Breast epithelium (tissue), 4 donors: ENCODE measurements at places on chromosomes 2 and 18. TPM values are rescaled to one million over a fixed set of nuclear protein-coding genes. Genes with fewer than 3 reads are reported as not detected.

DNA sequence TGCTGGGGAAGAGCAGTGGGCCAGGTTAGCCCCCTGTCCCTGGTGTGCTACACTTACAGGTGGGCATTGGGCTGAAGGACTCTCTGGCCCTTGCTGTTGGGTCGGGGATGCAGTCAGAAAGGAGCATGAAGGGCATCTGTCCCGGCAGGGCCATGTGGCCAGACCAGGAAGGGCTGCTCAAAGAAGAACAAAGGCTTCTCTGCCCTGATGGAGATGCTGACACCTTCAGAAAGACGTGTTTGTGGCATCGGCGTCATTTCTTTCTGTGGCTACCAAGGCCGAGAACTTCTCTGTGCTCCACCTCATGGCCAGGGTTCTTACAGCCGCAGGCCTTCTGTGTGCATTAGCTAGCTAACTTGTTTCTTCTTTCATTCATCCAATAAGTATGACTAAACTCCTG lies 239.1 kb downstream of the FAM210A start:
- no peak for DNase-seq
- no peaks in the 10 kb centered on the region for H3K27me3 ChIP-seq
- no peaks in the 10 kb centered on the region for H3K4me1 ChIP-seq
- H3K36me3 ChIP-seq = no peaks in the 10 kb centered on the region

- no peak for DNase-seq
- no peak overlapping the region for H3K27ac ChIP-seq
- no peaks in the 10 kb centered on the region for H3K4me1 ChIP-seq
- H3K4me3 ChIP-seq = no peak overlapping the region
- H3K27me3 ChIP-seq = peaks cover 6% of the 10 kb centered on the region
- H3K36me3 ChIP-seq = no peaks in the 10 kb centered on the region
Observed at GRCh38 chr18:77168811-77169311, 36.3 kb upstream of the MBP start.

GRCh38 chr2:62363166-62363565 lies 142.8 kb downstream of the TMEM17 start:
- no peaks in the 10 kb centered on the region for H3K27me3 ChIP-seq
- H3K4me1 ChIP-seq = no peaks in the 10 kb centered on the region
- no peak for DNase-seq
- H3K27ac ChIP-seq = no peak overlapping the region
- H3K4me3 ChIP-seq = no peak overlapping the region

- DNase-seq = peak; percentile 53
- H3K27me3 ChIP-seq = no peaks in the 10 kb centered on the region
- H3K4me3 ChIP-seq = peak within 1 kb of the TSS; percentile 13
- H3K27ac ChIP-seq = peak within 1 kb of the TSS; percentile 26
Observed at GRCh38 chr2:133568172-133568571, at the start of gene NCKAP5. TSS of gene NCKAP5 (minus strand) at chr2:133568463. CDS start at chr2:133517526, 50,937 bp downstream.

- no peaks in the 10 kb centered on the region for H3K4me1 ChIP-seq
- no peak overlapping the region for H3K27ac ChIP-seq
- H3K36me3 ChIP-seq = no peaks in the 10 kb centered on the region
- no peak for DNase-seq
Observed at GRCh38 chr2:120360307-120360855, 14.4 kb downstream of the INHBB start.

DNA sequence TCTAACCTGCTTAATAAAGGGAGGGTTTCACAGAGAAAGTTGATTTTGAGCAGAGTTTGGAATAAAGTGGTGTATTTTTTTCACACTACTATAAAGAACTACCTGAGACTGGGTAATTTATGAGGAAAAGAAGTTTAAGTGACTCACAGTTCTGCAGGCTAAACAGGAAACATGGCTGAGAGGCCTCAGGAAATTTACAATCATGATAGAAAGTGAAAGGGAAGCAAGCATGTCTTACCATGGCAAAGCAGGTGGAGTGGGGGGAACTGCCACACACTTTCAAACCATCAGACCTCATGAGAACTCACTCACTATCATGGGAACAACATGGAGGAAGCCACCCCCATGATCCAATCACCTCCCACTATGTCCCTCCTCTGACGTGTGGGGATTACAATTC lies 546.7 kb downstream of the EPHA4 start:
- no peak overlapping the region for H3K4me3 ChIP-seq
- H3K27ac ChIP-seq = no peak overlapping the region
- DNase-seq = no peak
- no peaks in the 10 kb centered on the region for H3K27me3 ChIP-seq
- H3K4me1 ChIP-seq = no peaks in the 10 kb centered on the region

DNA sequence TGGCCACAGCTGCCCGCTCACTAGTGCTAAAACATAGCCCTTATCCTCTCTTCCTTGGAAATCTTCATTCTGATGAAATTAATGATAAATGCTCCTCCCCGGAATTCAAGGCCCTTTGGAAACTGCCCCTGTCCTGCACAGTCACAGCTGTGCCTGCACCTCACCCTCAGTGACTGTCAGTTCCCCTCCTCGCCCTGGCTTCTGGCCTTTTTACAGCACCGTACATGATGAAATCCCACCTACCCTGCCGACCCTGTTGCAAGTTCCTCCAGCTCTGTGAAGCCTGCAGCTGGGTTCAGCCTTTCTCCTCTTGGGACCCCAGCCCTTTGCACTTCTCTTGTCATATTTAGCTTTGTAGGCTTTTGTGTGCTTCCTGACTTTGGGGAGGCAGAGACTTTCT lies 48.4 kb downstream of the DCDC2C start:
- H3K4me3 ChIP-seq = no peak overlapping the region
- no peaks in the 10 kb centered on the region for H3K36me3 ChIP-seq
- H3K4me1 ChIP-seq = no peaks in the 10 kb centered on the region
- H3K27me3 ChIP-seq = no peaks in the 10 kb centered on the region

DNA sequence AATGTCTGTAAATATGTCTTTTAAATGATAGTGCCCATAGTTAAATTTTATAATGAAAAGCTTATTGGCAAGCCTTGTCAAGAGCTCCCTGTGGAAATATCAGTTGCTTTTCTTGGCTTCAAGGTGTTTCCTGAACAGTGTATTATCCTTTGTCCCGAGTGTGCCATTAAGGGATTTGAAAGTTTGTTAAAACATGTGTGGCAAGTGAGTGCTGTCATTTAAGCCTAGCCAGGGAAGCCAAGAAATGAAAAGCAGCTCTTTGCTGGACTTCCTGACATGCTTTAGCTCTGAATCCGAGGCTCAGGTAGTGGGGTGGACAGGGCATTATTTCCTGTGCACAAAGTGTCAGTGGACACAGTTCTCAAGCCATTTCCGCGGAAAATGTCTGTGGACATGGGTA lies 111.5 kb downstream of the DIS3L2 start:
- H3K4me1 ChIP-seq = no peaks in the 10 kb centered on the region
- no peak overlapping the region for H3K4me3 ChIP-seq
- H3K27me3 ChIP-seq = no peaks in the 10 kb centered on the region
- H3K27ac ChIP-seq = no peak overlapping the region

DNA sequence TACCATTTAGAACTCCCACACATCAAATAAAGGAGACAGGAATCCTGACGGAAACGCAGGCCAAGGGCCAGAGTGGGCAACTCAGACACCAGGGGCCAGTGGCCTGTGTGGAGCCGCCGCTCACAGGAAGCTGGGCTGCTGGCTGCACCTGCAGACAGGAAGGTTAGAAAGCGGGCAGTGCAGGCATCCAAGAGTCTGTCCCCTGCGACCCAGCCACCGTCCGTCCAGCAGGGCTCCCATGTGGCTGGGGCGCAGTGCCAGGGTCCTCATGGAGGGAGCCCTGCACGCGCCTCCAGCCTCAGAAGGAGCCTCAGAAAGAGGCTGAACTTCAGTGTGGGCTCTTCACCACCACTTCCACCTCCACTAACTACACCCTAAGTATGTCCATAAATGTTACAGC lies 2.5 kb upstream of the ANO7 start:
- no peak overlapping the region for H3K4me3 ChIP-seq
- H3K36me3 ChIP-seq = peaks cover 3% of the 10 kb centered on the region
- H3K27ac ChIP-seq = no peak overlapping the region
- H3K4me1 ChIP-seq = no peaks in the 10 kb centered on the region
- H3K27me3 ChIP-seq = no peaks in the 10 kb centered on the region
- DNase-seq = no peak

- H3K27ac ChIP-seq = peak overlapping the region; percentile 72
- DNase-seq = peak; percentile 47
- H3K4me3 ChIP-seq = no peak overlapping the region
Observed at GRCh38 chr2:109722026-109722425, 72.1 kb upstream of the RGPD5 start.

GRCh38 chr2:110867078-110867477 lies 134.7 kb downstream of the ACOXL start:
- no peaks in the 10 kb centered on the region for H3K4me1 ChIP-seq
- no peak overlapping the region for H3K27ac ChIP-seq
- DNase-seq = no peak

DNA sequence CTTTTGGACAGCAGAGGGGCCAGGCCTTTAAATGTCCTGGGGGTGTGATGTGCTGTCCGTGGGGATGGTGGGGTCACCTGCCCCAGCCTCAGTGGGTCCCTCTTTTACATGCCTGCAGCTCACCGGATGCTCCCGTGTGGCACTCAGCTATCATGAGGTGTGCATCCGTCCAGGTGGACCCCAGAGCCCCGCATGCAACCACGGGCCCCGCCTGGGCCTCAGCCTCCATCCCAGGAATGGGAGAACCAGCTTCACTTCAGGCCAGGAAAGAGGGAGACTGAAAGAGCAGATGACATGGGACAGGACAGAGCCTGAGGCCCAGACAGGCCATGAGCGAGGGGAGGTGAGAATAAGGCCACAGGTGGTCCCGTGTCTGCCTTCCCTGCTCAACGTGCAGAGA lies 37.5 kb downstream of the RAMP1 start:
- no peaks in the 10 kb centered on the region for H3K27me3 ChIP-seq
- H3K4me1 ChIP-seq = peaks cover 6% of the 10 kb centered on the region
- H3K27ac ChIP-seq = no peak overlapping the region
- DNase-seq = no peak
- H3K36me3 ChIP-seq = no peaks in the 10 kb centered on the region

DNA sequence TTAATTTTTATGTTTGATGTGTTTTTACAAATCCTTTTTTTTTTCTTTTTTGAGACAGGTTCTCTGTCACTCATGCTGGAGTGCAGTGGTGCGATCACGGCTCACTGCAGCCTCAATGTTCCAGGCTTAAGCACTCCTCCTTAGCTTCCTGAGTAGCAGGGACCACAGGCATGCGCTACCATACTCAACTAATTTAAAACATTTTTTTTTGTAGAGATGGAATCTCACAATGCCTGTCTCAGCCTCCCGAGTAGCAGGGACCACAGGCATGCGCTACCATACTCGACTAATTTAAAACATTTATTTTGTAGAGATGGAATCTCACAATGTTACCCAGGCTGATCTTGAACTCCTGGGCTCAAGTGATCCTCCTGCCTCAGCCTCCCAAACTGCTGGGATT lies 3.2 kb downstream of the NOTO start:
- H3K4me1 ChIP-seq = peaks cover 7% of the 10 kb centered on the region
- H3K27me3 ChIP-seq = peaks cover 4% of the 10 kb centered on the region
- H3K4me3 ChIP-seq = no peak overlapping the region
- H3K27ac ChIP-seq = no peak overlapping the region

DNA sequence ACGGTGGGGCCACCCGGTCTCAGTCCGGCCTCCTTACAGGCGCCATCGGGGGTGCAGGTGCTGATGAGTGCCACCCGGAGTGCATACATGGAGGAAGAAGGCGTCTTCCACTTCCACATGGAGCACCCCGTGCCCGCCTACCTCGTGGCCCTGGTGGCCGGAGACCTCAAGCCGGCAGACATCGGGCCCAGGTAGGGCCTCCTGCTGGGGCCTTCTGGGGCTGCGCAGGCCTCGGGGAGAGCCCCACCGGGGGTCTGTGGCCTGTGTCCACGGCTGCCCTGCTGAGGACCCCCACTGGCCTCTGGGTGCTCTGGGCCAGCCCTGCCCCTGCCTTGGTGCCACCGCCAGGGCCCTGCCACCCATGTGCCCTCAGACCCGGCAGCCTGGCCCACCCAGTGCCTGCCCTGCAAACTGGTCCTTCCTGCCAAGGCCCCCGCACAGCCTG lies 4.8 kb downstream of the RNPEPL1 start:
- no peak overlapping the region for H3K27ac ChIP-seq
- no peak for DNase-seq
- no peak overlapping the region for H3K4me3 ChIP-seq
- peaks cover 12% of the 10 kb centered on the region for H3K4me1 ChIP-seq
- H3K27me3 ChIP-seq = no peaks in the 10 kb centered on the region

- no peaks in the 10 kb centered on the region for H3K27me3 ChIP-seq
- H3K4me1 ChIP-seq = no peaks in the 10 kb centered on the region
- no peaks in the 10 kb centered on the region for H3K36me3 ChIP-seq
- no peak for DNase-seq
Observed at GRCh38 chr18:12345491-12346239, 31.4 kb downstream of the AFG3L2 start.

DNA sequence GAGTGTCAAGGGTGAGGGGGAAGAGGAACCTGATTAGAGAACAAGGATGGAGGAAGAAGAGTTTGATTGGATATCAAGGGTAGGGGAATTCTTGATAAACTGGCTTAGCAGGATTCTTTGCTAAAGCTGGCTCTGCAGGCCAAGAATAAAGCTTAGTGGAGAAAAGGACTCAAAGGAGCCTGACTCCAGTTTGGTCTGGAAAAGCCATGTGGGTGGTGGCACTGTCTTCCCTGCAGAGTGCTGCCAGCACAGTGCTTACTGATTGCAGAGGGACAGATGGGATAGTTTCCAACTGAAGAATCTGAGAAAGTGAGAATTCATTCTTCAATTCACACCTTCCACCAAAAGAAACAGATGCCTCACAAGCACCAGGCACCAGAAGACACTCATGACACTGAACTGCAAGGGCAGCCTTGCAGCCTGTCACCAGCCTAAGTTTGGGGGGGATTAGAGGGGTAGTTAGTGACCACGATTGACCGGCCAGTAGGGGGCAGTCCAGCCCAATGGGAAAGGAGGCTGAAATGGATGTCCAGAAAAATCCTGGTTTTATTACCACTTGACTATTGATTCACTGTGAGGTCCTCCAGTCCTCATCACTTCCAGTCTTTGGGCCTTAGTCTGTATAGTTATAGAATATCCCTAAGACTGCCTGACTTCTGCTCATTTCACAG lies 334.5 kb downstream of the SMAD2 start:
- H3K4me1 ChIP-seq = no peaks in the 10 kb centered on the region
- no peak for DNase-seq
- no peak overlapping the region for H3K4me3 ChIP-seq
- H3K36me3 ChIP-seq = no peaks in the 10 kb centered on the region
- peaks cover 27% of the 10 kb centered on the region for H3K27me3 ChIP-seq
- no peak overlapping the region for H3K27ac ChIP-seq

GRCh38 chr2:37585295-37585908 lies 86.0 kb downstream of the CDC42EP3 start:
- H3K27me3 ChIP-seq = no peaks in the 10 kb centered on the region
- peak overlapping the region; percentile 68 for H3K27ac ChIP-seq
- no peak for DNase-seq
- no peak overlapping the region for H3K4me3 ChIP-seq
- H3K36me3 ChIP-seq = no peaks in the 10 kb centered on the region
- H3K4me1 ChIP-seq = no peaks in the 10 kb centered on the region

DNA sequence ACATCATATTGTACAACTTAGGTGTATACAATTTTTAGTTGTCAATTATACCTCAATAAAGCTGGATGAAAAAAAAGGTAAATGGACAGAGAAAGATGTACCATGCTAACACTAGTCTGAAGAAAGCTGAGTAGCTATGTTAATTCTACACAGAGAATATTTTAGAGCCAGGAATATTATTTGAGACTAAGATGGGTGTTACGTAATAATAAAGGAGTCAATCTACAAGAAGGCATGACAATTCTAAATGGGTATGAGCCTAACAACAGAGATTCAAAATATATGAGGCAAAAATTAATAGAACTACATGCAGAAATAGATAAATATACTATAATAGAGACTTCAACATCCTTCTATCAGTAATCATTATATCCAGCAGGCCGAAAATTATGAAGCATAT lies 69.1 kb downstream of the CCDC141 start:
- no peaks in the 10 kb centered on the region for H3K4me1 ChIP-seq
- H3K36me3 ChIP-seq = no peaks in the 10 kb centered on the region
- no peaks in the 10 kb centered on the region for H3K27me3 ChIP-seq
- no peak for DNase-seq

DSG2 gene
- 61.3 TPM for total RNA-seq

ST8SIA5 gene
- total RNA-seq = 0.33 TPM

ANKRD29 gene
- 8.8 TPM for total RNA-seq

CFAP65 gene
- not detected for total RNA-seq
